ENCODE measurements at places on chromosomes 2 and 18. TPM values are rescaled to one million over a fixed set of nuclear protein-coding genes. Genes with fewer than 3 reads are reported as not detected.

DNA sequence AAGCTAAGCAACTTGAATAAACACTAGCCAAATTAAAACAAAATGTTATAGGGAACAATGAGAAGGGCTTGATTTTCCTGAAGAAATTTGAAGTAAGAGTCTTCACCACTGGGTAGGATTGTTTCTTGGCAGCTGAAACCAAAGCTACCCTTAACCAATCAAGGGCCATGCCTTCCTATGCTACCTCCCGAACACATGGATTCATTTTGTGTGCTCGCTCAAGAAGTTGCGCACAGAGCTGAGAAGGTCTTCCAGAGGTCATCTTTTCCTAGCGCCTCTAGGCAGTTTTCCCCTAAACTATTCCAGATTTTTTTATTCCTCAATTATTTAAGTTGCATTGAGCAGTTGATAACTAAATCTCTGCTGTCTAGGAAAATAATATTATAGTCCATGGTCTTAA lies 264.6 kb downstream of the RBM43 start:
- no peak for DNase-seq

GRCh38 chr2:161384864-161385263 lies 31.2 kb upstream of the TBR1 start:
- peak; percentile 19 for DNase-seq

DNA sequence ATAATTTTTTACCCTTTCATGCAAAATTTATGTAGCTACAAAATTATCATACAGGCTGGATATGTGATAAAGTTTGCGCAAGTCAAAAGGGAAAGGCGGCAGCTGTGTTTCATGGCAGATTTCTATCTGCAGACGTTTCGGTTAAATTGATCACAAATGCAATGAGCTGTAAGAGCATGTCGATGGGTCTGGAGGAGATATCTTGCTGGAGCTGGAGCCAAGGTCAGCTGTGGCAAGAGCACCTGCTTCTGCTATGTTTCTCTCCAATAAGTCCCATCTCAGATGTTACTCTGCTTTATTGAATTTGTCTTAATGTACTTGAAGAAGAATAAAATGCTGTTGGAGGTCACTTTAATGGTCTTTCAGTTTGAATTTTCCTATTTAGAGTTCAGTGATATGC lies 749.7 kb downstream of the CNTNAP5 start:
- DNase-seq = no peak

- no peak for DNase-seq
Measured at GRCh38 chr18:54856105-54856646, 27.9 kb downstream of the RAB27B start.

DNA sequence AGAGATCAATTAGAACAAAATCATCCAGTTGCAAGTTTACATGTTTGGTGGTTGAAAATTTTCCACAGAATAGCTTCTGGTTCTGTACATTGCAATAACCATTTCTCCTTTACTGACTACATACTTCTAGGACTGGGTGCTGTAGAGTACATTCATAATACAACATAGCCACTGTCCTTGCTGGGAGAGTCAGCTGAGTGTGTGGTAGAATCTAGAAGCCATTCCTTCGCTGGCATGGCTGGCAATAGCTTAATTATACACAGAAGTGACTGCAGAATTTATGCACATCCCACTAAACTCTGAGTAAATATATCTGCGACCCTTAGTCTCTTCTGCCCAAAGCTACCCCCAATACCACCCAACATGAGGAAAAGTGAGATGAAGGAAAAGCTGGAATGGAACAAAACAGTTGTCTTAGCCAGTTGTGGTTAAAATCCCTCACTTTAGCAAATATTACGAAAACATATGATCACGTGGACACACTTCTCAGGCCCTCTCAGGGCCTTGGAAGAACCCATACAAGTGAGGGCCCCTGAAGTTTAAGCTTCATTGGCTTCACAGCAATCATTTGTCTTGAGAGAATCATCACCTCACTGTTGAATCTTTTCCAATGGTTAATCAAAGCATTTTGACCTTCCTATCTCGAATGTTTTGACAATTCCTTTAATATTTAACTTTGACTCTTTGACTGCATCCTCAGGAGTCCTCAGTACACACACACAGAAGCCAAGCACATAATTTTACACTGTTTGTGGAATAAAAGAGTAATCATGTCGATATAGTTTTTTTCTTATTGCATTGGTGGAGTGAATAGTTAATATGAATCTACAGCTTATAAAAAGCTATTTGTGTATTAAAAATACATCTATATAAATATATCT lies 225.1 kb downstream of the ZNF385B start:
- DNase-seq = no peak

DNA sequence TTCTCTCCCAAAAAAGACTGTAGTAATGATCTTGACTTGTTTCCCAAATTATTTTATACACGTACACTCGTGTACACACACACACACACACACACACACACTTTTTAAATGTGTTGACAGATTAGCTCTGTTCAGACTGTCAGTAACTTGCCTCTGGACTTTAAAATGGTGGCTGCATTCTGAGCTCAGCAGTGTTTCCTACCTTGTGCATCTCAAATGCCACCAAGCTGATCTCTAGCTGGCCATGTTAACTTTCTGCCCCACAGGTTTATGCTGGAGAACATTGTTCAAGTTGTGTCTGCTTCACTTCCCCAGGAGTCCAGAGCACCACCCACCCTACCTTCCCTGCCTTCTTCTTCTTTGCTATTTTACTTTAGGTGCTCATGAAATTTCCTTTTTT lies 73.4 kb upstream of the TMEM87B start:
- no peak for DNase-seq

- no peak for DNase-seq
Measured at GRCh38 chr2:96859099-96859649, 1.4 kb upstream of the ANKRD39 start.

DNA sequence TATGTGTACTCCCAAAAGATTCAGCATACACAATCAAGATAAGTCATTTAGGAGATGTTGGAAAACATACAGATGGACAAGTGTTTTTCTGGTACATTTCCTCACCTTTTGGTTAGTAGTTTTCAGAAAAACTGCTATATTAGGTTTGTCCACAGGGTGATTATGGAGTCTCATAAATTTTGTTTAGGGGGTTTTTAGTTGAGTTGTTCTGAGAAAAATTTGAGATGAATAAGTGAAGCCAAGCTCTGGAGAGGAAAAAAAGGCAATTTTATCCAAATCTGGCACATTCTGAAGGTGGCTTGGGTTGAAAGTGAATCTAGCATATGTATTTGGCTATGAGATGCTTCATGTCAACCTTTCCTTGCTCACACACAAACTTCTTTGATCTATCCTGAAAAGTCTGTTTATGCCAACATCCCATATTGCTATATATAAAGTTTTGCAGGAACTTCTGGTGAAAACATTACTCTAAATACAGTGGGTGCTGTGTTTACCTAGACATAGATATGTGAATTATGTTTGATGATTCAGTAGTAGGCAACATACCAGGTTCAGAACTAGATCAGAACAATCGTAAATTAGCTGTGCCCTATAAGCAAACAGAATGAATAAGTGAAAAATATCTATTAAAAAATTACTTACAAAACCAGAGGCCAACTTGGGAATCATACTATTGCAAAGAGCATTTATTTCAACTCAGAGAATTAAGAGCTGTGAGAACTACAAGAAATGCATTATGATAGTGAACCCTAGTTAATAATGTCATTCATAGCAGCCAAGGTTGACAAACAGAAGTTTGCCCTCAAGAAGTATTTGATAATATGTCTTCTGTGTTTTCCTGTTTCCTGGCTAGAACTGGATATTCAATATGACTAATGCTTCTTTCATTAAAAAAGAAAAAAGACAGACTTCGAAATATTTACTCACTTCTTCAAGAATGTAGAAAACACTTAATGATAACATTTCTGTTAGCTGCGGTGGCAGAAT lies 552.0 kb downstream of the IRS1 start:
- DNase-seq = no peak

- no peak for DNase-seq
Measured at GRCh38 chr2:207796585-207797350, 27.1 kb upstream of the FZD5 start.

DNA sequence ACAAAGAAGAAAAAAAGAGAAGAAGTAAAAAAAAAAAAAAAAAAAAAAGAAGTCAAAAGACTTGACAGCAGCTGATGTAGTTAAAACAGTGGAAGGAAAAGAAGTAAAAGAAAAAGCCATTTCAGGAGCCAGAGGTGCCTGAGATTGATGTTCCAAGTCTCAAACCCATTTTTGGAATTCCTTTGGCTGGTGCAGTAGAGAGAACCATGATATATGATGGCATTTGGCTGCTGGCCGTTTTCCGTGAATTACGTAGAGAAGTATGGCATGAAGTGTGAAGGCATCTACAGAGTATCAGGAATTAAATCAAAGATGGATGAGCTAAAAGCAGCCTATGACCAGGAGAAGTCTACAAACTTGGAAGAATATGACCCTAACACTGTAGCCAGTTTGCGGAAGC lies 7.6 kb upstream of the CHST10 start:
- no peak for DNase-seq

DNA sequence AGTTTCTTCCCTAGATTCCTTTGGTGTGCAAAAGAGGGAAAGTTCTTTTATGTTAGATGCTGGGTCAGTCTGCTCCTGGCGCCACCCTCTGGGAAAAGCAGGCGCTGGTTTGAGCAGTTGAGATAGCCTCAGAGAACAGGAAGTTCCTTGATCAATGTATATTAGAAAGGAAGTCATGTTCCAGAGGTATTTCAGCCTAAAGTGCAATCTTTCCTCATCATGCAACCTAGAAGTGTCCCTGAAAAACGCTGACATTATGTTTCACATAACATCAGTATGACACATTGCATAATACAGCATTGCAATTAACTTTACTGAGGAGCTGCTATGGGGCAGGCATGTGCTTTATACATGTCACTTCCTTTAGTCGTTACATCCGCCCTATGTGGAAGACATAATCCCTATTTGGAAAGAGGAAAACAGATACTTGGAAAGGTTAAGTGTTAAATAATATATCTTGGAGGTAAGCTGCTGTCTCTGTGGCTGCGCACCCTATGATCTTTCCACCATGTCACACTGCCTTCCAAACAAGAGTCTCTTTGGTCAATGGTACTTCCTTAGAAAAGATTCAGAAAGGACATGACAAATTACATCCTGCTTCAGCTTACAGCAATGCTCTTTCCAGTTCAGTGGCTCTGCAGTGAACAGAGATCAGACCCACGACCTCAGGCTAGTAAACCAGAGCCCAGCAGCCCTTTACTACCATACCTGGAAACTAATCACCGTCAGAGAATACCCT lies 369.7 kb downstream of the RAD51AP2 start:
- DNase-seq = no peak

The CROCC2 gene
- polyA plus RNA-seq = not detected

The ALKAL2 gene
- 4.1 TPM for polyA plus RNA-seq

The FN1 gene
- polyA plus RNA-seq = not detected

The GCA gene
- 12.6 TPM for polyA plus RNA-seq

The UGT1A4 gene
- not detected for polyA plus RNA-seq

The LYPD6B gene
- polyA plus RNA-seq = not detected

The SLC1A4 gene
- 7.0 TPM for polyA plus RNA-seq

The DSG2 gene
- not detected for polyA plus RNA-seq
